ENCODE measurements at places on chromosomes 2 and 18.

- H3K4me1 ChIP-seq: no peaks in the 10 kb centered on the region
- no peak overlapping the region for H3K4me3 ChIP-seq
- H3K36me3 ChIP-seq: no peaks in the 10 kb centered on the region
- no peaks in the 10 kb centered on the region for H3K27me3 ChIP-seq
Measured at GRCh38 chr18:70781860-70782453, 493.1 kb downstream of the SOCS6 start.

- H3K36me3 ChIP-seq: no peaks in the 10 kb centered on the region
- no peak overlapping the region for H3K4me3 ChIP-seq
- H3K4me1 ChIP-seq: peaks cover 6% of the 10 kb centered on the region
- no peak for DNase-seq
- H3K27me3 ChIP-seq: peaks cover 17% of the 10 kb centered on the region
Measured at GRCh38 chr2:168941297-168941696, 40.2 kb downstream of the G6PC2 start.

GRCh38 chr18:54964741-54965140 is 5.5 kb upstream of the CCDC68 start:
- peaks cover 35% of the 10 kb centered on the region for H3K27me3 ChIP-seq
- no peaks in the 10 kb centered on the region for H3K36me3 ChIP-seq
- H3K4me1 ChIP-seq: peaks cover 6% of the 10 kb centered on the region
- no peak for DNase-seq
- H3K27ac ChIP-seq: no peak overlapping the region
- H3K4me3 ChIP-seq: no peak overlapping the region

- no peak for DNase-seq
- H3K36me3 ChIP-seq: no peaks in the 10 kb centered on the region
- peaks cover 57% of the 10 kb centered on the region for H3K27me3 ChIP-seq
- no peaks in the 10 kb centered on the region for H3K4me1 ChIP-seq
- H3K27ac ChIP-seq: no peak overlapping the region
- no peak overlapping the region for H3K4me3 ChIP-seq
Measured at GRCh38 chr2:26558271-26559043, 80.5 kb upstream of the OTOF start.

DNA sequence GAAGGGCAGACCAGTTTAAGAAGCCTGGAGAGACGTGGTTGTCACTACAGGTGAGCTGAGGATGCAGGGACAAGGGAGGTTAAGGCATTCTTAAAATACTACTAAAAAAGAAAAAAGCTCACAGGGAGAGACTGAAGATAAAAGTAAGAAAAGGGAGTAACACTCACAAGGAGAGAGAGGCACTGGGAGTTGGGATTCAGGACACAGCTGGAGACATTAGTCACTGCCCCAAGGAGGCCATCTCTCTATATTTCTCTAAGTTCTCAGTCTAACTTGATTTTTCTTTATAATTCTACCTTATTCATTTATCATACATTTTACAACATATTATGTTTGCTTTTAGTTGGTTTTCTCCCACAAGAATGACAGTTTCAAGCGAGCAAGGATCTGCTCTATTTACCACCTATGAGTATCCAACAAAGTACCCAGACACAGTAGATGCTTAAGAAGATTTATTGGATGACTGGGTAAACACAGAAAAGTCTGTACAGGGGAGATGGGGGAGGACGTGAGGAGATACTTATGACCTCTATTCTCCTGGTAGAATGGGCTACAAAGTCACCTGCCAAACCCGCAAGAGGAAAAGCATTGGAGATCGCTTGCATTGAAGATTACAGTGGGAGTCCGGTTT is 2.2 kb downstream of the SERPINE2 start:
- H3K4me1 ChIP-seq: peaks cover 46% of the 10 kb centered on the region
- peaks cover 26% of the 10 kb centered on the region for H3K27me3 ChIP-seq
- DNase-seq: no peak

- H3K27ac ChIP-seq: no peak overlapping the region
- no peak overlapping the region for H3K4me3 ChIP-seq
- DNase-seq: no peak
- no peaks in the 10 kb centered on the region for H3K36me3 ChIP-seq
- H3K4me1 ChIP-seq: peaks cover 11% of the 10 kb centered on the region
Measured at GRCh38 chr2:42830922-42831574, 38.7 kb upstream of the HAAO start.

GRCh38 chr18:2486426-2486825 is 84.9 kb downstream of the METTL4 start:
- no peaks in the 10 kb centered on the region for H3K4me1 ChIP-seq
- DNase-seq: no peak
- peaks cover 28% of the 10 kb centered on the region for H3K27me3 ChIP-seq
- H3K4me3 ChIP-seq: no peak overlapping the region
- no peaks in the 10 kb centered on the region for H3K36me3 ChIP-seq
- H3K27ac ChIP-seq: no peak overlapping the region

GRCh38 chr2:45323344-45323743 is 287.7 kb downstream of the SRBD1 start:
- H3K4me1 ChIP-seq: no peaks in the 10 kb centered on the region
- H3K27ac ChIP-seq: no peak overlapping the region
- no peaks in the 10 kb centered on the region for H3K36me3 ChIP-seq
- no peak for DNase-seq
- H3K4me3 ChIP-seq: no peak overlapping the region
- H3K27me3 ChIP-seq: peaks cover 2% of the 10 kb centered on the region

DNA sequence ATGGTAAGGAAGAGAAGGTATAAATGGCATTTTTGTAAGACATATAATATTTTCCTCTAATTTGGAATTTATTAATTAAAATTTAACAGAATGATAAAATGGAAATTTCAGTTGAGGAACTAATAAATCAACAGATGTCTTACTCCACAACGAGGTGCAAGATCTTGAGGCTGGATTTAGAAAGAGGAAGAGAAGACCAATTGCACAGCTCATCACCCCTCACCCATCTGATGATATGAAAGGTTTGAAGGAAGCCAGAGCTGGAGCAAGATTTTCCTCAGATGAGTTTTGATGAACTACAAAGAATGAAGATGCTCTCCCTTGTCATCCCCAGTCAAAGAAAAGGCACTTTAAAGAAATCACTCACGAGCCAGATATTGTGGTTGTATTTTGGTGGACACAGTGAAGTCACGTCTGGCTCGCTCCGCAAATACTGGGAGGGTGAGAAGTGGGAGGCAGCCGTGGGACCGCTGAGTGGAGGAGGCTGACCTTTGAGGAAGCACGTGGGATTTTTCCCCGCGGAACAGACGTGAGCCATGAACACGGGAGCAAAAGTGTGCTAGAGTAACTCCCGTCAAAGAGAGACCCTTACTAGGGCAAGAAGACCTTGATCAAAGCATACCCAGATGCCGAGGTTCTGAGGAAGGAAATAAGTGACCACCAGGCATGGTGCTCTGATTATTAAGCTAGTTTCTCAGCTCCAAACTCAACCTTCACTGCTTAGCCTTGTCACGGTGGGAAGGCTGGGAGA is 511.4 kb downstream of the RNF144A start:
- H3K36me3 ChIP-seq: peaks cover 16% of the 10 kb centered on the region
- no peaks in the 10 kb centered on the region for H3K27me3 ChIP-seq
- H3K4me3 ChIP-seq: peak overlapping the region; percentile 41
- no peak for DNase-seq
- H3K4me1 ChIP-seq: peaks cover 49% of the 10 kb centered on the region
- peak overlapping the region; percentile 76 for H3K27ac ChIP-seq

DNA sequence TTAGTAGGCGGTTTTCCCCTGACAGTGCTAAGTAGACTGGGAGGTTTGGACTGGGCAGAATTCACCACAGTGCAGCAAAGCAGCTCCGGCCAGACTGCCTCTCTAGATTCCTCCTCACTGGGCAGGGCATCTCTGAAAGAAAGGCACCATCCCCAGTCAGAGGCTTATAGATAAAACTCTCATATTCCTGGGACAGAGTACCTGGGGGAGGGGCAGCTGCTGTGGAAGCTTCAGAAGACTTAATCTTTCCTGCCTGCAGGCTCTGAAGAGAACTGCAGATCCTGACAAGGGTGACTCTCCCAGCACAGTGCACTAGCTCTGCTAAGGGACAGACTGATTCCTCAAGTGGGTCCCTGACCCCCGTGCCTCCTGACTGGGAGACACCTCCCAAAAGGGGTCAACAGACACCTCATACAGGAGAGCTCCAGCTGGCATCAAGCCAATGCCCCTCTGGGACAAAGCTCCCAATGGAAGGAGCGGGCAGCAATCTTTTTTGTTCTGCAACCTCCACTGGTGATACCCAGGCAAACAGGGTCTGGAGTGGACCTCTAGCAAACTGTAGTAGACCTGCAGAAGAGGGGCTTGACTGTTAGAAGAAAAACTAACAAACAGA is 266.8 kb upstream of the CRIM1 start:
- no peak overlapping the region for H3K4me3 ChIP-seq
- no peak for DNase-seq
- no peak overlapping the region for H3K27ac ChIP-seq
- H3K4me1 ChIP-seq: no peaks in the 10 kb centered on the region
- no peaks in the 10 kb centered on the region for H3K36me3 ChIP-seq
- H3K27me3 ChIP-seq: peaks cover 18% of the 10 kb centered on the region

DNA sequence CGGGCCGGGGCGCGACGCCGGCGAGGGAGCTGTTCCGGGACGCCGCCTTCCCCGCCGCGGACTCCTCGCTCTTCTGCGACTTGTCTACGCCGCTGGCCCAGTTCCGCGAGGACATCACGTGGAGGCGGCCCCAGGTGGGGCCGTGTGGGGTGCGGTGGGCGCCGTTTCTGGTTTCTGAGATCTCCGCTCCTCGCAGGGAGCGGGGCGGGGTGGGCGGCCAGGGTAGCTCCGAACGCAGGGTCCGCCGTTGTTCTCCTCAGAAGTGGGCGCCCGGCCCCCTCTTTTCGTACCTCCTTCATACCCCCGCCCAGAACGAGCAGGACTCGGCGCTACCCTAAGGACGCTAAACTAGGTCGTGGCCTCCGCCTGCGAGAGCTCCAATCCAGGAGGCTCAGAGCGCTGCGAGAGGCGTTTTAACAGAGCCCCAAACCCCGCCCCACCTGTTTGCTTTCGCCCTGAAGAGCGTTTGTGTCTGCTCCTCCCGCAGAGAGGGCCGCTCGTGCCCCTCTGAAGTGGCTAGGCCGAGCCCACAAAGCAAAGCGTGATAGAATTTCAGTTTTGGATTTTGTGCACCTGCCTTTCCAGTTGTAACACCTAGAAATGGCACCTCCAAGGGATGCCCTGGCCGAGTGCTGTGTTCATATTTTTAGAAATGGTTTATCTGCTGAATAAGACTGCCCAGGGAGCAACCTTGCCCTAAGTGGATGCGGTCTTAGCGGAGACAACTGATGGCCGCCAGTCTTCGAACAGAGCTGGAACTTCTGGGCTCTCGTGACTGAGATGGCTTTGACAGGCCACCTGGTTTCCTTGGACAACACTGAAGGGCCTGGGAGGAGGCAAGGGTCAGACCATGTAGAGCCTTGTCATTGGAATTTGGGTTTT is 626 bp downstream of the CAPN10 start:
- H3K4me3 ChIP-seq: peak overlapping the region; percentile 76
- H3K4me1 ChIP-seq: peaks cover 48% of the 10 kb centered on the region
- H3K27ac ChIP-seq: peak overlapping the region; percentile 87
- H3K36me3 ChIP-seq: no peaks in the 10 kb centered on the region
- no peaks in the 10 kb centered on the region for H3K27me3 ChIP-seq
- peak; percentile 70 for DNase-seq

- H3K36me3 ChIP-seq: no peaks in the 10 kb centered on the region
- H3K27ac ChIP-seq: no peak overlapping the region
- no peak overlapping the region for H3K4me3 ChIP-seq
- H3K4me1 ChIP-seq: peaks cover 6% of the 10 kb centered on the region
- no peaks in the 10 kb centered on the region for H3K27me3 ChIP-seq
- DNase-seq: no peak
Measured at GRCh38 chr2:64688909-64689308, 35.2 kb upstream of the SERTAD2 start.

- H3K4me3 ChIP-seq: no peak overlapping the region
- no peak overlapping the region for H3K27ac ChIP-seq
- H3K36me3 ChIP-seq: peaks cover 7% of the 10 kb centered on the region
Measured at GRCh38 chr2:46960618-46961017, 45.0 kb upstream of the MCFD2 start.

DNA sequence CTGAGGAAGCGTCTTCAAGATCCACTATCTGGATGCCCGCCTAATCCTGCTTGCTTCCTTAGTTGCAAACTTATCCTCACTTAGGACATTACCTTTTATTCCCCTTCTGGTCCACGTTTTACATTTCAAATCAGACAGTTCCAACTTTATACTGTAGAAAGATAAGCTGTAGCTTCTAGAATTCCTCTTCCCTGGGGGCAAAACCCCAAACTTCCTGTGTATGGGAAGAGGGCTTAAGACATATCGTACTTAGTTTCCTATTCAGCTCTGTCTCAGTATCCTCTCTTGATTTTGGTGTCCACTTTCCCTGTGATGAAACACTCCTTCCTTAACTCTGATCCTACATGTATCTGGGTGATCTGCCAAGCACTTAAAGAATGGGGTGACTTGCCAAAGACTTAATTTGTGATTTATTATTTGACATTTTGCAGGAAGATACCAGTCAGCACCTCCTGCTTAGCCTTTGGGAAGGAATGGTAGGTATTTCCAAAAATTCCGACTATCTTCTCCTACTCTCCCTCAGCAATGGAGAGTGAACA is 245.2 kb downstream of the CDCA7 start:
- DNase-seq: no peak
- no peak overlapping the region for H3K4me3 ChIP-seq
- no peaks in the 10 kb centered on the region for H3K36me3 ChIP-seq

- no peak within 1 kb of the TSS for H3K4me3 ChIP-seq
- peaks cover 6% of the 10 kb centered on the region for H3K4me1 ChIP-seq
- H3K27me3 ChIP-seq: peaks cover 5% of the 10 kb centered on the region
- no peaks in the 10 kb centered on the region for H3K36me3 ChIP-seq
- DNase-seq: no peak
- H3K27ac ChIP-seq: no peak within 1 kb of the TSS
Measured at GRCh38 chr2:108377815-108378630, at the start of gene SULT1C4. TSS of gene SULT1C4 (plus strand) at chr2:108377954. CDS start at chr2:108378338, 384 bp downstream.

- H3K4me3 ChIP-seq: peak overlapping the region; percentile 52
- DNase-seq: no peak
- H3K27me3 ChIP-seq: no peaks in the 10 kb centered on the region
Measured at GRCh38 chr2:230318190-230319121, 8.5 kb upstream of the SP140L start.

- no peaks in the 10 kb centered on the region for H3K27me3 ChIP-seq
- no peak overlapping the region for H3K27ac ChIP-seq
- H3K36me3 ChIP-seq: no peaks in the 10 kb centered on the region
- H3K4me1 ChIP-seq: no peaks in the 10 kb centered on the region
- DNase-seq: no peak
Measured at GRCh38 chr2:170465241-170465640, 249.9 kb upstream of the SP5 start.

GRCh38 chr2:33909945-33910695 is 311.0 kb upstream of the FAM98A start:
- H3K36me3 ChIP-seq: no peaks in the 10 kb centered on the region
- no peaks in the 10 kb centered on the region for H3K4me1 ChIP-seq
- no peak overlapping the region for H3K27ac ChIP-seq
- DNase-seq: no peak
- no peaks in the 10 kb centered on the region for H3K27me3 ChIP-seq
